ENCODE measurements at places on chromosomes 6 and 20.

DNA sequence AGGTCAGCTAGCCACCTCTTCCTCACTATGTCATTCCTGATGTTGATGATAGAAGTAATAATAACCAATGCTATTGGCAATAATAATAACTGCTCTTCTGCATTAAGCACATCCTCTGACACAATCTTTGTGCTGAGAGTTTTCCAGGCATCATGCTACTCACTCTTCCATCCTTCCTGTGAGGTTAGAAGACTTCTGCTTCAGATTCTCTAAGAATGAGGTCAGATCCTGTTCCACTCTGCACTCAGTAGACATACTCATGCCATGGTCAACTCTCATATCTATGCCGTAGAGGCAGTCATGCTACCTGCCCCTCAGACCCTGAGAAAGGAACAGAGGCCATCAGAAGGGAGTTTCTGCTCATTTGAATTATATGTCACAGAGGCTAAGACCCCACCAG, 98.1 kb upstream of the TOP1 start:
- DNase-seq, result no peak

DNA sequence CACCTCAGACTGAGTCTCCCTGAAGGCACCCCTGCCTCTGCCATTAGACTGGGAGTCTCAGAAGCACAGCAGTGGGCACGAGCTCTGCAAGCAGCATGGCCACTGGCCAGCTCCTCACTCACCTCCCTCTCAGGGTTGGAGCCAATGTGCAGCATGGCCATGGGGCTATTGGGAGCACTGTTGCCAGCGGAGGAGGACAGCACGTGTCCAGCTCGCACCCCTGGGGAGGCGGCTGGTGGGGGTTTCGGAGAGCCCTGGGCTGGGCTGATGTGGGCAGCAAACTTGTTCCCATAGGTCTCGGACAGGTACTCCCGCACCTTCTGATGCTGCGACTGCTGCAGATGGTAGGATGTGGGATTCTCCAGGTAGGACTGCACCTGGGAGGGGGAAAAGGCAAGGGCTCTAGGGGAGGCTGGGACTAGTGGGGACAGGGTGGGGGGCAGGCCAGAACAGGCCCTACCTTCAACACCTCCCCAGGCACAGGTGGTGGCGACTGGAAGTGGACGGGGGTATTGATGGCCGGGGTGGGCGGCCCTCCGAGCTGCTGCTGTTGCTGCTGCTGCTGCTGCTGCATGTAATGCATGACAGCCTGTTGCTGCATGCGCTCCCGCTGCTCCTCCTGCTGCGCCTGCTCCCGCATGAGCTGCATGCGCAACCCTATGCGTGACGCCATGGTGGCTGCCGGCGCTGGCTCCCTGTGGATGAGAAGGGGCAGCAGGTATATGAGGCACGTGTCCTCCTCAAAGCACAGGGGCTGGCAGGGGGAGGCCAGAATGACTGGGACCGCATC, 44.7 kb downstream of the TFEB start:
- DNase-seq, result no peak

DNA sequence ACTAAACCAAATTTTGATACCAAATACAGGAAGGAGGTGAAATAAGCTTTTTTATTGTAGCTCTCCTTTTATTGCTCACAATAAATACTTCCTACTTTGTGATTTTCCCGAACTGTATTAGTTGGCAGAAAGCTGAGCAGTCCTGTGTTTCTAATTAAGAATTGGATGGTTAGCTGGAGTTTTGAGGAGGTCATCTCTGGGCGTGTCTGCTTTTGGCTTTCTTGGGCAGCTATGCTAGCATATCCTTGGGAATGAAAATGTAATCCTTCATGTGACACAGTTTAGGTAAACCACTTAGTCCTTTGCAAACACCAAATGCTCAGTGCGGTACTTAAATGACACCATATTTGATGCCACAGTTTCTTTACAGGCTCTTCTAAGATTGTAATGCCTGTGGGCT, 67.5 kb downstream of the MTHFD1L start:
- DNase-seq, result peak; percentile 86

DNA sequence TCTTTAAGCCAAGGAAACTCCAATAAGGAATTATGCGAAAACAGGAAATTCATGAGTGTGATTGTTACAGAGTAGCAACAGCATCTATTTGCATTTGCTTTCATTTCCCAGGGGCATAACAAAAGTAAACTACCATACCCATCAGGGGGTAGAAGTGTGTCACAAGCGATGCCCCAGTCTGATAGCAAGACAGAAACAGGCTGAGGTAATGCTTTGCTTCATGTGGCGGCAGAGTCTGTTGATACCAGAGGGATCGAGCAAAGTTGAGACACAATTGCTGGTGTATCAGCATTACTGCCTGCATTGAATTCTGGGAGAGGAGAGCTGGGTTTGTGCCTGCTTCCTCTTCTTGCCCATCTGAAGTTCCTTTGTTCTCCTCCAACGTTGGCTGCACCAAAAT, 51.2 kb upstream of the LYRM2 start:
- no peak for DNase-seq

- DNase-seq, result no peak
Observed at GRCh38 chr20:38748861-38749149, 545 bp downstream of the ACTR5 start.

DNA sequence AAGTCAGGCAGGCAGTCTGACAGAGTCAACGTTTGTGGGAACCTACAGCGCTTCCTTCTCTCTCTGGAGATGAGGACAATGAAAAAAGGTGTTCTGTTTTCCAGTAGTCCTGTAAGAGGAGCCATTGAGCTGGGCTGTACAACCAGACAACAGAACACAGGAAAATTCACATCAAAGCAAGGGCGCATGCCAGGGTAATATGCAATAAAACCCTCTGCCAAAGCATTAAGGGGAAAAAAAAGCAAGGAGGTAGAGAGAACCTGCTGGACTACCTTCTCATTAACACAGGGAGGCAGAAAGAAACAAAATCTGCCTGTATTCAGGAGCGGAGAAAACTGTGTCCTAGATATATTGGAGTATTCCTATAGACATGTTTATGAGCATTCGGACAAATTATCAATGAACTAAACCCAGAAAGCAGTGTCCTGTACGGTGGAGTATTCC, 1.3 kb downstream of the RNF24 start:
- peak; percentile 76 for DNase-seq

DNA sequence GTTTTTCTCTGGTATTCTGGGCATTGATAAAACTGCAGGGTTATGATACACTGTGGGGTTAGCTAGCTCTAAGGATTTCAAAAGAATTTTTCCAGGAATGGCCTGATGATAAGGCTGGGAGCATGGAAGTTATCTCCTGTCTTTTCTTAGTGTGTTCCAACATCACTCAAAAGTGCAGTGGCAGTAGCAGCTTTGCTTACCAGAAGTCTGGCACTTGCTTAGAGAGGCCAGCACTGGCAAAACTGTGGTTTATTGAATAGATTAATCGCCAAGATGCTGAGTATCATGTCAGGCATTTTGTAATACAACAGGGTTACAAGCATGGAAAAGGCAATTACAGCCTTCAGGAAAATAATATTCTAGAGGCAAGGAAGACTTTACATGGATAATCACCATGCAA, 719.5 kb upstream of the GJE1 start:
- DNase-seq, result no peak

GRCh38 chr20:49961413-49961812, 21.4 kb upstream of the SNAI1 start:
- no peak for DNase-seq

GRCh38 chr20:9629831-9630230, 115.4 kb downstream of the LAMP5 start:
- no peak for DNase-seq

- no peak for DNase-seq
Observed at GRCh38 chr20:48880981-48881657, 40.4 kb upstream of the ARFGEF2 start.

- DNase-seq, result no peak
Observed at GRCh38 chr20:38658879-38659596, 57.4 kb downstream of the ARHGAP40 start.

- no peak for DNase-seq
Observed at GRCh38 chr6:121657972-121658371, 222.5 kb downstream of the GJA1 start.

DNA sequence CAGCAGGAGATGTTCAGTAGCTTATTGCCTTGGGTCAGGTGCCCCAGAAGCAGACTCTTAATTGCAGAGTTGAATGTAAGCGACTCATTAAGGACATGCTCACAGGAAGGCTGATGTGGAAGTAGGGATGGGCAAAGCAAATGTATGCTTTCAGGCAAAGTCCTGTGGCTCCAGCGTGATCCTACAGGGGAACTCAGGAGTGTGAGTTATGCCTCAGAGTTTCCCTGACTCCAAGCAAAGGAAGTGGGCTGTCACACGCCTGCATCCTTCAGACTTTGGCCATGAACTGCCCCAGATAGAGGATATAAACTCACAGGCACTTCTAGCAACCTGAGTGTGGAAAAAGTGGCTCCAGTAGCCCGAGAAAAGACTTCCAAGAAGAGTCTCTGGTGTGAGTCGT, 64.9 kb upstream of the ZNF133 start:
- DNase-seq, result no peak

DNA sequence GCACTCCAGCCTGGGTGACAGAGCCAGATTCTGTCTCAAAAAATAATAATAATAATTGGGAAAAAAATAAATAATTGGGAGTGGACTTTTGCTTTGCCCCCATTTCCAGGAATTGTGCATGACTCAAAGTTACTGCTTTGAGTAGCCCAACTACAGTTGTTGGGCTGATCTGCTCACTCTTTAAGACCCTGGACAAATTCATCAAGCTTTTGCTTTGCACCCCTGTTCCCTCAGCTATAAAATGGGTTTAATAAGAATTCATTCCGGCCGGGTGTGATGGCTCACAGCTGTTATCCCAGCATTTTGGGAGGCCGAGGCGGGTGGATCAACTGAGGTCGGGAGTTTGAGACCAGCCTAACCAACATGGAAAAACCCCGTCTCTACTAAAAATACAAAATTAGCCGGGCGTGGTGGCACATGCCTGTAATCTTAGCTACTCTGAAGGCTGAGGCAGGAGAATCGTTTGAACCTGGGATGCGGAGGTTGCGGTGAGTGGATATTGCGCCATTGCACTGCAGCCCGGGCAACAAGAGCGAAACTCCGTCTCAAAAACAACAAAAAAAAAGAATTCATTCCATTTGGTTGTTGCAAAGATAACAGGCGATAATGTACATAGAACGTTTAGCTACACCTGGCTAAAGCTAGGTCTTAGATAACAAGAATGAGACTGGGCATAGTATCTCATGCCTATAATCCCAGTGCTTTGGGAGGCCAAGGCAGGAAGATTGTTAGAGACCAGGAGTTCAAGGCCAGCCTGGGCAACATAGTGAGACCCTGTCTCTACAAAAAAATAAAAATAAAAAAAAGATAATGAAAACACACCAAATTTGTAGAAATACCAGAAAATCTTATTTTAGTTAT, 87.9 kb upstream of the ZNF217 start:
- no peak for DNase-seq

DNA sequence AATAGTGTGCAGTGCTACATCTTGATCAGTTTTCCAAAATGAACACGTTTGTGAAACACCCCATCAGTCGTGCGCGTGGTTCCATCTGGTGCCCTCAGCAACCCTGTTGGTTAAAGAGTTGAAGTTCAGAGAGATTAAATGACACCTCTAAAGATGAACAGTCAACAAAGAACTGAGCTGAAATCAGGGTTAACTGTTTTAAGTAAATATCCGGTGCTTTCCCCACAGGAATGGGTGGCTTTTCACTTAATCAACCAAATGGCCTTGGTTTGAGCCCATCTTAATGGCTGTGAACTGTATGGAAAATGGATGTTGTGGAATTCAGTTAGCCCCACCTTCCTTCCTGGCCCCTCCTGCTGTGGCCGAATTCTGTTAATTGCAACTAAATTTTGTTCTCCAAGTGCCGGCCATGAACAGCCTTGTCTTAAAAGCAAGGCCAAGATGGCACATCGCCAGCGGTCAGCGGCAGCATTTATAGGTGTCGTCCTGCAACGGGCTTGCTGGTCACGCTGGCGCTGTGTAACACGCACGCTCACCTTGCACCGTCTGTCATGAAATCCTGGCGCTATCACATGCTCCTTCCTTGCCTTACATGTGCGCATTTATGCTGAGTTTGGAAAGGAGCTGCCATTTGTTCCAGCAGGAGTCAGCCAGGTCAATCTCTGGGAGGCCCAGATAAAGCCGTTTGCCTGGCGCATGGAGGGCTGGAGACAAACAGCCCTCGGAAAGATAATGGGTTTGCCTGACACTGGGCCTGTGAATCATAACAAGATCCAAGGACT, 164.5 kb downstream of the ERMARD start:
- DNase-seq, result no peak

GRCh38 chr20:10578607-10579006, 95.2 kb downstream of the JAG1 start:
- no peak for DNase-seq

DNA sequence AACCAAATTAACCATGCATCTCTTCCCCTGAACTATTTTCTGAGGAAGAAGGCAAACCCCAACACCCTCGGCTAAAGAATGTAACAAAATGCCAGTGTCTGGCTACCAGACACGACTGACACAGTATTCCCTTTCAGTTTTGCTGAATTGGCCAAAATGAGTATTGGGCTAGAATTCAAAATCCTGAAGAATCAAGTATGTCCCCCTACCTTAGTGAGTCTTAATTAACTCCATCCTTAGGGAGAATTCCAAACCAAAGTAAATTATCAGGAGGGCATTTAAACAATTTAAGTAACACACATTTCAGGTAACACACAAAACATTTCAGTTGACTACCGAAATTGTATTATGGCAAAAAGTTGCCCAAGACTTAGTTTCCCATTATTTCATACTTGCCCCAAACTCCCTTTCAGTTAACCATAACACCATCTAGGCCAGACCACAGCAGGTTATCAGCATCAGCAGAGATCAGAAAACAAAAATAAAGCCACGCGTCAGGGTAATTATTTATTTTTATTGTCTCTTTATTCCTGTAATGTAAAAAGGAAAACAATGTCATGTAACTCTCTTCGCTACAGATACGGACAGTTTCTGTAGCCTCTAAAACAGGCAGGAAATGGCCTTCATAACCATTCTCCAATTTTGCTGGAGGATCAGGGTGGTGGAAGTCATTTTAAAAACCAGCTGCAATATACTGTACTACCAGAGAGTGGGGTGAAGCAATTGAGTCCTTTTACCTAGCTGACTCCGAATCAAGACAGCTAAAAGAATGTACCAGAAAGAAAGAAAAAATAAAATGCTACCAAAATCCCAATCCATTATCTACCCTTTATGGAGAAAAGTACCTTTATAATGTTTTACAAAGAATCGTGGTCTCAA, 1.9 kb downstream of the SNX5 start:
- DNase-seq, result no peak

GRCh38 chr6:52558266-52559000, 18.4 kb downstream of the TRAM2 start:
- no peak for DNase-seq
